Hypothalamus (tissue), 51 donors: ENCODE measurements at places on chromosomes 5 and 9.

- DNase-seq = no peak
Measured at GRCh38 chr9:33249087-33249658, 9.2 kb downstream of the SPINK4 start.

DNA sequence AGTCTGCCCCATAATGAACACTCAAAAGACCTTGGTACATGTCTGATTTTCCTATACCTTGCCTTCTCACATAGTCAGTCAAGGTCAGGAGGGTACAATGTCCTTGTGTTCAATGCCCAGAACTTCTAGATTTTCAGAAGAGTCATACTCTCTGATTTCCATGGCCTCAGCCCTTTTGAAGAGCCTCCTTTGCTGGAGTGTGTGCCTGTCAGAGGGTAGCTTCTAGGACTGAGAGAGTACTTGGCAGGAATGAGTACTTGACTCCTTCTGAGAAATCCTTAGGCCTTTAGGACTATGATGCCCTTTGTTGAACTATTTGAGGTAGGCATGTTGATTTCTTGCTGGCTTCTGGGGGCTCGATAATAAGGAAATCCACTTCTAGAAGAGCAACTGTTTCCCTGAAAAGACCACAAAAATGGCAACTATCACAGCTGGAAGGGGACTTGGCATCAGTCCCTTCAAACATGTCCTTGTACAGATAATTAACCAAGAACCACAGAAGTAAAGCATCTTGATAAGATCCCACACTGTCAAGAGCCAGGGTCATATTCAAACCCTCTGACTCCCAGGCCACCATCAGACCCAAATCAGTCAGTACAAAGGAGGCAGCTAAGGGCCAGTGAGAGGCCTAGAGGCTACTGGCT is 10.6 kb upstream of the MEGF9 start:
- no peak for DNase-seq

DNA sequence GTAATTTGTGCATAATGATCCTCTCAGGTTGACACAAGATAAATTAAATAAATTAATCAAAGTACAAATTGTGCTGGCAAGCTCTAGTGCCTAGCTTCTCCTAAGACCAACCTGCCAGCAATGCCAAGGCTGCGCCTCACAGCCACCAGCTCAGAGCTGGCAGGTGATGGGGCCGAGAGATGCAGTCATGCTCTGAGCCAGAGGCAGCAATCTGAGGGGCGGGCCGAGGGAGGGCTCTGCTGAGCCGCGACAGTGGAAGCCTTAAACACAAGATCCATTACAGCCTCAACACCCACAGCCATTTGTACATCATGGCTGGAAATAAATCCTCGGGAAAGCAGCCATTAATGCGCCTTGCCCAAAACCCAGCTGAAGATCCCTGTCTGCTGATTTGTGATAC is 20.3 kb downstream of the MED27 start:
- no peak for DNase-seq

- DNase-seq = peak; percentile 77
Measured at GRCh38 chr5:126422994-126423788, at the start of gene GRAMD2B. Gene GRAMD2B, plus strand, starts transcription at chr5:126423409. Its CDS starts 198 bp downstream, at chr5:126423607.

- DNase-seq = no peak
Measured at GRCh38 chr5:180101451-180102105, 30.0 kb upstream of the RNF130 start.

DNA sequence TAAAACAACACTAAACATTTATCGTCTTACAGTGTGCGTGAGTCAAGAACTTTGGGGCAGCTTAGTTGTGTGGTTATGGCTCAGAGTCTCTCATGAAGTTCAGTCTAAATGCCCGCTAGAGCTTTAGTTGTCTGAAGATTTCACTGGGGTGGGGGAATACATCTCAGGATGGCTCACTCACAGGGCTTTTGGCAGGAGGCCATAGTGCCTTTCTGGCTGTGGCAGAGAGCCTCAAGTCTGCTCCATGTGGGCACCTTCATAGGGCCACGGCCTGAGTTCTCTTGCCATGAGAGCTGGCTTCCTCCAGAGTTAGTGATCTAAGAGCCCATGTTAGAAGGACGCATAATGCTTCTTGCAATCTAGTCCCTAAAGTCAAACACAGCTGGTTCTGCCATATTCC is 258.8 kb upstream of the NUDT12 start:
- DNase-seq = no peak

DNA sequence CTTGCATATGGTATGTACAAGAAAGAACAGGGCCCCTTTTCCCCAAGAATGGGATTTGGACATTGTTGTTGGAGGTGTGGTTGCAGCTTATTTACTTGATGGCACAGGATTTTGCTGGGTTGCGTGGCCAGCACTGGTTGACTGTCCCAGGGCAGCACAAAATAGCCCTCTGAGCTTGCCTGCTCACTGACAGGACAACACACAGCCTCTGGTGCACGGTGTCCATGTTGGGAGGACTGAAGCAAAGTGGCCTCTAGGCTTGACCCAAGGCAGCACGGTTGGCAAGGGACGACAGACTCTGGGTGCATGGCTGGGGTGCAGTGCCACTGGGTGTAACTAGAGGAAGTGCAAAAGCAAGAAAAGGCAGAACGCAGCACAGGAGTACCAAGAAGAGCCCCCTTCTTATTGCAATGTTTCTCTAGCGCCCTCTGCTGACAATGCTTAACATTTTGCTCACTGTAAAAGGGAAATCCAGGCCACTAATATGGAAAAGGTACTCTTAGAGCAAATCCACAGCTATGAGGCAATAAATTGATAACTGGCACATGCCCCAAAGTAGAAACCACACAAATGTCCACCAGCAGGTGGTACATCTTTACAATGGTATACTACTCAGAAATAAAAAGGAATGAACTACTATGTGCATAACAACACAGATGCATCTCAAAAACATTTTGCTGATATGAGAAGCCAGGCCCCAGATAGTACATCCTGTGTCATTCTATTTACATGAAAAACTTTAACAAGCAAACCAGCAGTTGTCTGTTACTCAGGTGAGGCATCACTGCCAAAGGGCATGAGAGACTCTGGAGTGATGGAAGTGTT is 47.4 kb upstream of the BARX1 start:
- no peak for DNase-seq

- DNase-seq = no peak
Measured at GRCh38 chr5:75601996-75602395, 9.3 kb upstream of the ANKDD1B start.

DNA sequence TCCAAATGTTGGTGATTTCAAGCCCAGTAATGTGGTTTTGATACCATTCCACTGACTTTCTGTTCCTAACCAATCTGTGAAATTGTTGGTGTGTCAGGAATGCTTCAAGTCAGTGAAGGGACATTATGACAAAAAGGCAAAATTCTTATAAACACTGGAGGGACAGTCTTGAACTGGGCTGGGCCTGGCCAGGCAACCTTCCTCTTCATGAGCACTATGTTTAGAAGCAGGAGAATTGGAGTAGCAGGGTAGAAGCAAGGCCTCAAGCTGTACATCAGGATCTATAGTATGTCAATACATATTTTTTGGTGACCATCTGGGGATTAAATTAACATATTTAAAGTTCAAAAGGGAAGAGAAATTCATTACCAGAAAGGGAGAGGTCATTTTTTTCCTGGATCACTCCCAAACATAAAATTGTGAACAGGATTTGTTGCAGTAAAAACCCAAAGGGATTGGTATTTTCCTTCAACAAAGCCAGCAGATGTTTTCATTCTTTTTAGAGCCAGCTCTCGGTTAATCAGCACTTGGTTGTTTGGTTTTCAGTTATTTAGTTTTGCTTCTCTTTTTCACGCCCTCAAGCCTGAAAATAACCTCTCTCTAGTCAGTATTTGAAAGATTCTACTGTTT is 77.9 kb upstream of the PIK3R1 start:
- no peak for DNase-seq

GRCh38 chr5:6188976-6189375 is 189.4 kb downstream of the MED10 start:
- DNase-seq = no peak

- no peak for DNase-seq
Measured at GRCh38 chr5:111829701-111830100, 72.7 kb upstream of the NREP start.

DNA sequence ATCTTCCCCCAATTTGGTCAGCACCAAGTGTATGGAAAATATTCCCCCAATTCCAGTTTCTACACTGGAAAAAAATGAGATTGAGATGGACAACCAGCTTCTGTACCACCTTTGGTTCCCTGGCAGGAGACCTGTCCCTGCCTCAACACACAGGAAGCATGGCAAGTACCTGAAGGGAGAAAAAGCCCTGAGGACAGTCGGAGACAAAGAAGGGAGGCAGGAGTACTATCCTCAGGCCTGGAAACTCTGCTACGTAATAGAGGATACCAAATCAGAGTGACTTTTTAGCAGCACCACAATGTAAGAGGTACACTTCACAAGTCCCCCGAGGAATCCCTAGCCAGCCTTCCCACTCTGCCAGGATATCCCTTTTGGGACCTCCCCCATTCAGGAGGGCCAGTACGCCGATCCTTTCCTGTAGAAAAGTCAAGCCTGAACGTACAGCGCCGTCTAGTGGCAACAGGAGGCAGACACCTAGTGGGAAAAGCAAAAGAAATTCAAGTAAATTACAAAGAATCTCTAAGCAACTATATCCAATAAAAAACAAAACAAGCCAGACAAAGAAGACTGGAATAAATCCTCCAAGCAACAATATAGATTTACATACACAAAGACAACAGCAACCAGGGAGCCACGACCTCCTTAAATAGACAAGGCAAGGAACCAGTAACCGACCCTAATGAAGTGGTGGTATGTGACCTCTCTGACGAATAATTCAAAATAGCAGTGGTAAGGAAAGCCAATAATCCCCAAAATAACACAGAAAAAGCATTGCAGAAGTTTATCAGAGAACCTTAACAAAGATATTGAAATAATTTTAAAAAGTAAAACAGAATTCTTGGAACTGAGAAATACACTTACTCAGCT is 63.3 kb upstream of the SLCO6A1 start:
- DNase-seq = no peak

GRCh38 chr5:68449380-68449779 is 233.8 kb downstream of the PIK3R1 start:
- no peak for DNase-seq

DNA sequence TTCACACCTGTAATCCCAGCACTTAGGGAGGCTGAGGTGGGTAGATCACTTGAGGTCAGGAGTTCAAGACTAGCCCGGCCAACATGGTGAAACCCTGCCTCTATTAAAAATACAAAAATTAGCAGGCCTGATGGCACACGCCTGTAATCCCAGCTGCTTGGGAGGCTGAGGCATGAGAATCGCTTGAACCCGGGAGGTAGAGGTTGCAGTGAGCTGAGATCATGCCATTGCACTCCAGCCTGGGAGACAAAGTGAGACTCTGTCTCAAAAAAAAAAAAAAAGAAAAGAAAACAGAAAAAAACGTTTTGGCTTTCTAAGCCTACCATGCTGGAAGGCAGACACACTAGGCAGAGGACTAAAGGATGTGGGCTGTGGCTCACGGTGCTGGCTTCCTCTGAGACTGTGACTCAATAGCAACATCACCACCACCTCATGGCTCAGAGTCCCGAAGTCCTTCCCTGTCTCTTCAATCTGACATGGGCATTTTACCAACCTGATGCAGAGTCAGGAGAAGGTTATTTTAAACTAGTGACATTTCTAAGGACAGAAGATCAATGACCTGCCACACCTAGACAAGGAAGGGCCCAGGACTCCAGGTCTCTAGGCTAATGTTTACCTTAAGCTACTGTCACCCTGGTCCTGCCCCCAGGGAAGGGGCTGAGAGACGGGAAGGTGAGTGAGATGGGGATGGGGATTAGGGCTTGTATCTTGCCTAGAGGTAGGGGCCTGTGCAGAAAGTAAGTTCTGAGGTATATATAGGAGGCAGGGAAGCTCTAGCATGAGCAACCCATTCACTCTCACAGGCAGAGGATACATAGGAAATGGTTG is 3.7 kb downstream of the ECSCR start:
- no peak for DNase-seq

- no peak for DNase-seq
Measured at GRCh38 chr5:72076621-72077300, 30.5 kb upstream of the MAP1B start.

GRCh38 chr9:12681620-12682019 is 11.6 kb upstream of the TYRP1 start:
- DNase-seq = no peak

- no peak for DNase-seq
Measured at GRCh38 chr9:100020121-100020795, 78.5 kb downstream of the ERP44 start.

DNA sequence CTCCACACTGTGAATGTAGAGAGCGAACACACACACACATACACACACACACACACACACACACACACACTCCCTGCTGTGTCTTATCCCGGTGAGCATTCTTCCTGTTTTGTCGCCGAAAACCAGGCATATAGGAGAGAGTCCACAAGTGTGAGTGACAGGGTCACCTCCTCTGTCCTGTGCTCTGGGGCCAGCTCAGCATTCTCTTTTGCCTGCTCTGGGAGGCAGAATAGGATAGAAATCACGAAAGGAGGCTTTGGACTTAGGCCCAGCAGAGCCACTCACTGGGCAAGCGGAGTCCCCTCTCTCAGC is 3.0 kb downstream of the LAMC3 start:
- no peak for DNase-seq

DNA sequence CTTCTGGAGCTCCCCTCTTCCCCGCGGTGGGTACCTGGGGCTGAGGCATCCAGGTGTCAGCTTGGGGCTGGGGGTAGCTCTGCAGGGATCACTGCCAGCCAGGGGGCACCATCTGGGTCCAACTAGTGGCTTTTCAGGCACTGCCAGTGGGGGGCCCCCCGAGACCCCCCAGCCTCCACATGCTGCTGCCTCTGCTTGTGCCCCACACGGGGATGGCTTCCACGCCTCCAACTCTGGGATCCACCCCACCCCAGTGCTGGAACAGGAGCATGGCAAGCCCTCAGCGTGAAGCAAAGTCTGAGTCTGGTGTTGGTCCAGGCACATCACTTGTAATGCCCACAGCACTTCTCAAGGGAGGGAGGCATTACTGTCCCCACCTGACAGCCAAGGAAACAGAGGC is 260.5 kb upstream of the MVB12B start:
- DNase-seq = no peak

GRCh38 chr9:61665330-61665751 is 475.5 kb downstream of the SPATA31A7 start:
- DNase-seq = no peak

DNA sequence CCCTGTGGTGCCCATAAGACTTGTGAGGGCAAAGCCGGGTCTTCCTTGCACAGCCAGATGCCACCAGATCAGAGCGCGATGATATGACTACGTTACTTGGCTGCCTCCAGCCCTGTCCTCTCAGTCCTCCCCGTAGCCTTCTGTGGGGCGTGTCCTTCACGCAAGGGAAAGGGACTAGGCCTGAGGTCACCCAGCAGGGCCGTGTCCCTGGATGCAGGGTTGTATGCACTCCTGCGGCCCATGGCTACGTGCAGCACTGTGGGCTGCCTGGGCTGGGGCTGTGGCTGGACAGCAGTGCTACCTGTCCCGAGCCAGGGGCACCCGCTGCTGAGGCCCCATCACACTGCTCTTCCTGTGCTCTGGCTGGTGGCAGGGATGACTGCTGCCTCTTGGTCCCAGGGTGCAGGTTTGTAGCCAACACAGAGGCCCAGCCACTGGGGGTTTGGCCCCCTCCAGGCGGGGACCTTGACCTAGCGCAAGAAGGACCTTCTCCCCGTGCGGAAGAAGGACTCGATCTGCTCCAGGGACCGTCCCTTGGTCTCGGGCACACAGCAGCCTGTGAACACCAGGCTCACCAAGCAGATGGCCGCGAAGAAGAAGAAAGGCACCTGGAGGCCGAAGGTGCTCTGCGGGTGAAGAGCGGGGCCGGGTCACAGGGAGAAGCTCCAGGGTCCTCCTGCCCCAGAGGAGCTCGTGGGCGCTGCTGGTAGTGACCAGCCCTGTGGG is 7.2 kb downstream of the SLC2A6 start:
- no peak for DNase-seq
